ENCODE measurements at places on chromosomes 5 and 9.

DNA sequence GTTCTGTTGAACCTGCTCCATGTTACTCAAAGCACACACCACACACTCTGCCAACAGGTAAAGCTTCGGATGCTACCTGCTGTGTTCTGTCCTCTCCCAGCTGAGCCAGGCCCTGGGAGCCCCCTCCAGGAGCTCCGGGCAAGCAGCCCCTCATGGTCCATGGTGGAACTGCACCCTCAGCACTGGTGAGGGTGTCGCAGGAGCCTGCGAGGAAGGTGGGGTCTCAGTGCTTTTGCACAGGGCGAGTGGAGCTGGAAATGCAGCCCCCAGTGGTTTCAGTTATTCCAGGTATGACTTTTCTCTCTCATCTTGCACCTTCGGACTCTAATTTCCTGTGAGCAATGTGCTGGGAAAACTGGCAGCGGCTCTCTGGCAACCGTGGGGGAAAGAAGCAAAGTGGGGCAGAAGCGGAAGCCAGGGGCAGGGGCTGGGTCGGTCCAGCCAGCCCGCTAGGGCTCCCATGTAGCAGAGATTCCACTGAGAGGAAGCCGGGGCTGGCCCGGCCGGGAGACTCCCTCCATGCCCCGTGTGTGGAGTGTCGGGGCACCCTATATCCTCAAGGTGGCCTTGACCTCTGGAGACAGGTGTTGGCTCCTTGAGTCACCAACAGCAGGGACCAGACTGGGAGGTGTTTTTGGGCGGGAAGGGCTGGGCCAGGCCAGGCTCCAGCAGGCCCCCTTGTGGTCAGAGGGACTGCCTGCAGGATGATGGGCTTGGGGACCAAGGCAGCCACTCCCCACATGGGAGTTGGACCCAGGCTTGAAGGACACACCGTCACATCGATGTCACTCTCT lies 75.6 kb upstream of the PRSS3 start:
- DNase-seq: peak; percentile 17

DNA sequence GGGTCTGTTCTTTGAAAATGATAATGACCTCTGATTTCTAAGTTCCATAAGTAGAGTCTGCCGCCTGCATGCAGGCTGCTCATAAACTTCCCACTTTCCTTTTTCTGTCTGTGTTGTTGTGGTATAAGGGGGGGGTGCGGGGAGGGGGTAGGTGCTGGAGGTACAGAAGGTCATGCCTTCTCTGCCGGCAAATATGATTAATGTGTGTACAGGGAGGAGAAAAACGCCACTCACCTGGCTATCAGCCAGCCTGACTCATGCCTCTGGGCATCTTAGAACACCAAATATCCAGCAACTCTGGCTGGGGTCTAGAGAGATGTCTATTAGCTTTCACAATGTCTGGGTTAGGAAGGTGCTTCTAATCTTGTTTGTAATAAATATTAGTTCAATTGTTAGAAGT lies 128.3 kb downstream of the EFNA5 start:
- no peak for DNase-seq

- no peak for DNase-seq
Measured at GRCh38 chr5:14265570-14265969, 122.4 kb downstream of the TRIO start.

DNA sequence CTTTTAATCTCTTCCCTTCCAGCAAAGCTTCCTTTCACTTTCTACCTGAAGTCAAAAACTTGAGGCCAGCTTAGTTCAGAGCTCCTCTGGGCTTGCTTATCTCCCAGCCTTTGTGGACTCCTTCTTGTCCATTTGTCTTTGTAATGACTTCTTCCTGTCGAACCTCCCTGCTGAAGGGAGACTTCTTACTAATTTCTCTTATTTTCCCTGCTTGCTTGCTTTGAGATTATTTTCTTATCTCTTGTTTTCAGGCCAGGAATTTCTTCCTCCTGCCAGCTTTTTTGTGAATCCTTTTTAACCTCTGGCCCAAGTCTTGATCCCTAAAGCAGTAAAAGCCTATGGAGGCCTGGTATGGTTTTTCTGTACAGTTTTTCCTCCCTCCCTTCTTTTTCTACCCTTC lies 46.8 kb upstream of the DHFR start:
- DNase-seq: no peak

DNA sequence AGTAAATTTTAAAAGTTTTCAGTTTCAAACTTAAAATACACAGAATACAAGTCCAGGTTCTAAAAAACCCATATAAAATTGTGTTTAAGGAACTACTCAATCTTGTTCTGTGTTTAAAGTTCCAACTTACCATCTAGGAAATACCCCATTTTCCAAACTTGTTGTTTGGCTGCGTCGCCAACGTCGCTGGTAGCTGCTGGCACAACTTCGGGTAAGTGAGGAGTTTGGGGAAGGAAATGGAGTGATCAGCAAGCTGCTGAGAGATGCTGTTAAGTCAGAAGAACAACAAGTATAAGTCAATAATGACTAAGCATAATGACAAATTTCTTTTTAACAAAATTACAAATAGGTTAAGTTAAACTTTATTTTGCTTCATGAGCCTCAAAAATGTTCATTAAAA lies 71.3 kb upstream of the RAPGEF6 start:
- DNase-seq: no peak

- DNase-seq: peak; percentile 7
Measured at GRCh38 chr9:70484232-70485130, 70.0 kb upstream of the KLF9 start.

- DNase-seq: no peak
Measured at GRCh38 chr5:65588694-65589093, 25.6 kb downstream of the PPWD1 start.

- DNase-seq: no peak
Measured at GRCh38 chr5:178738520-178738919, 8.1 kb upstream of the ZNF354A start.

All from effector CD4-positive, alpha-beta T cell (primary cell).